ENCODE measurements at places on chromosomes 13 and 19.

GRCh38 chr13:112376050-112376681, at the start of gene SPACA7:
Gene SPACA7 (plus strand): TSS chr13:112376355. CDS start chr13:112376386, 31 bp downstream.
- no peak for DNase-seq

DNA sequence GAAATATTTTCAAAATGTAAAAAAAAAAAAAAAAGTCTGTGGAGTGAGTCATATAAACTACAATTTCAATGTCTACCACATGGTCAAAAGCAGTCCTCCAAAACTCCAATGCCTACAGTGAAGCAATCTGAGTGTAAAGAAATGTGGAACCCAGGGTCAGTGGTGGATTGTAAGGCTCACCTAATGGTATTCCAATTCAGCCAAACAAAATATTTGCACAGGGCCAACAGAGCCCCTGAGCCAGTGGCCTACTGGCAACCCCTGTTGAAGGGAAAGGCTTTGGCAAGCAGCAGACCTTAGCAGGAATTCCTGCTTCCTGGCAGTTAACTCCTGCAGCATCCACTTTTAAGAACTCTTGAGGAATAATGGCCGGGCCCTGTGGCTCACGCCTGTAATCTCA, 3.4 kb downstream of the DNMT1 start:
- no peak for DNase-seq

DNA sequence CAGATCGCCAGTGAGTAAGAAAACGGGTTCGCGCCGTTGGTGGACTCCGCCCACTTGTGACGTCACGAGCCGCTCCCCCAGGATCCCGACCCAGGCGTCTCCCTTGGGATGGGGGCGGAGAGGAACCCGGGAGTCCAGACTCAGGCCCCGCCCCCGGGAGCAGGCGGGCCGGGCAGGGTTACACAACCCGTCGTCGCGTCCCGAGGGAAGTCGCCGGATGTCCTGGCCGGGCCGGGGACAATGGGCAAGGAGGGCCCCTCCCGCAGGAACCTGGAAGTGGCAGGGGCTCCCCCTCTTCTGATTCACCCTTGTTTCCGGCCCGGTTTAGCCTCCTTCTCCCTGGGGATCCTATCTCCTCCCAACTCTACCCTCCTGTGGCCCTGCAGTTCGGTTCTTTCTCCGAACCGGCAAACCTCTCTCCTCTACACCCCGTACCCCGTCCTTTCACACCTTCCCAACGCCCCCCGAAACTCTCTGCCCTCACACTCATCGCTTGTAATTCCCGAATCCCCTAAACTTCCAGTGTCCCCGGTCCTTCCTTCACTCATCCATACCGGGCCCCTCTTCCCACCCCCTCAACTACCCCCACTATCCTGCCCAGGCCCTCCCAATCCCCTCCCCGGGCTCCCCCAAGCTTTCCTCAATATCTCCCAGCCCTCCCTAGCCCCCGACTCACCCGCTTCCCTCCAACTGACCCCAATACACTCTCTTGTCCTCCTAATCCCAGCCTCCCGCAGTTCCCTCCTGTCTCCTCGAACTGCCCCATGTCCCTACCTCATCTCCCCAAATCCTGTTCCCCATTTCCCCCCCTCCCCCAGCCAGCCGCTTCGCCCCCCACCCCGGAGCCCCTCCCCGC, 20.0 kb upstream of the ERCC1 start:
- peak; percentile 93 for DNase-seq

GRCh38 chr13:79943346-79944023, 397.4 kb downstream of the SPRY2 start:
- DNase-seq = no peak

All from COLO829 (cell line).